Stimulated activated CD4-positive, alpha-beta T cell treated with anti-CD3 and anti-CD28 coated beads, Interleukin-4, amount 100 ng/mL, for 4 hours (primary cell): ENCODE measurements at places on chromosomes 3 and 15.

DNA sequence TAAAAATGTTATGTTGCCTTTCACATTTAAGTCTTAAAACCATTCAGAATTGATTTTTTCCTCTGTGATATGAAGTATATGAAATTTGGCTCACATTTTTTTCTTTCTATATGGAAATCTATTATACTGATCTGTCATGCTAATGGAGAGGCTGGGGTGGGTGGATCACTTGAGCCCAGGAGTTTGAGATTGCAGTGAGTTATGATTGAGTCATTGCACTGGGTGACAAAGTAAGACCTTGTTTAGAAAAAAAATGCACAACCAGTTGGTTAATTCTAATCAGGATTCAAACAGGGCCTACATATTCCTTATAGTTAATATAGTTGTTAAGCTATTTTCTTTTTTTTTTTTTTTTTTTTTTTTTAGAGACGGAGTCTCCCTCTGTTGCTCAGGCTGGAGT lies 230.5 kb downstream of the MFSD1 start:
- DNase-seq: no peak

DNA sequence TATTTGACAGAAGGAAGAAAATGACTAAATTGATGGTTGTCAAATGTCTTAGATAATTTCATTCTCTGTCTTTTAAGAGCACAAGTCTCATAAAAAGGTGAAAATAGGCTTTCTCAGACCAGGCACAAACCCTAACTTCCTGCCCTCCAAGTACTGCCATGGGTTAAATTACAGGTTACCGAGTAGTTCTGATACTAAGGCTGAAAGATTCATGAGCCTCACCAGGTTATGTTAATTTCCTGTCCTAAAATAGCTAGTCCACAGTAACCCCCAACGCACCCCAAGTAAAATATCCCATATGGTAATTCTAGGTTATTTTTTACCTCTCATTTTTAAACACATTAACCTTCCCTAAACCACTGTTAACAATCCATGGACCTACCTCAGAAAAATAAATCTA lies 42.0 kb downstream of the GSK3B start:
- DNase-seq: no peak

GRCh38 chr3:55060896-55061719 lies 133.2 kb upstream of the LRTM1 start:
- DNase-seq: no peak

DNA sequence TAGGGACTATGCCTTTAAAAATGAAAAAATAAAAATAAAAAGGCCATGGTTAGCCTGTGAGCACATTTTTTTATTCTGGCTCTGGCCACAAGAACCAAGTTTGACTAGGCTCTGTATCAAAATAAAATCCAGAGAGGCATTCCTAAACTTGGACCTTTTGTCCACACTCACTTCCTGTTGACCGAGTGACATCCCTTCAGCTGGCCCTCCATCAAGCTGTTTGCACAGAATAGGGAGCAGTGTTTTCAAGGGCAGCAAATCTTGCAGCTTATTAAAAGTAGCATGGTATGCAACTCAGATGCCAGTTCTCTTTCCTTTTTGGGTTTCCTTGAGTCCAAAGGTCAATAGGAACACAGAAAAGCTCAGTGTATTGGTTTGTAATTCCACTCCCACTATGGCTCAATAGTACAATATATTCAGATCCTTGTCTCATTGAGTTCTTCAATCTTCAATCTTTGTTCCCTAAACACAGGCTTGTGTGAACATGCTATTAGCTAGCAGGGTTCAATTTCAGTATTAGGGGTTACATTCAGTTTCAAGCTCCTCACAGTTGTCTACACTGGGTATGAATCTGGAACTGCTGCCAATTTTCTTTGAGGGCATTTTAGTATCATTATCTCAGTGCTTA lies 244.5 kb downstream of the RBMS3 start:
- DNase-seq: no peak

- no peak for DNase-seq
Measured at GRCh38 chr3:94609908-94610307, 547.0 kb downstream of the NSUN3 start.

DNA sequence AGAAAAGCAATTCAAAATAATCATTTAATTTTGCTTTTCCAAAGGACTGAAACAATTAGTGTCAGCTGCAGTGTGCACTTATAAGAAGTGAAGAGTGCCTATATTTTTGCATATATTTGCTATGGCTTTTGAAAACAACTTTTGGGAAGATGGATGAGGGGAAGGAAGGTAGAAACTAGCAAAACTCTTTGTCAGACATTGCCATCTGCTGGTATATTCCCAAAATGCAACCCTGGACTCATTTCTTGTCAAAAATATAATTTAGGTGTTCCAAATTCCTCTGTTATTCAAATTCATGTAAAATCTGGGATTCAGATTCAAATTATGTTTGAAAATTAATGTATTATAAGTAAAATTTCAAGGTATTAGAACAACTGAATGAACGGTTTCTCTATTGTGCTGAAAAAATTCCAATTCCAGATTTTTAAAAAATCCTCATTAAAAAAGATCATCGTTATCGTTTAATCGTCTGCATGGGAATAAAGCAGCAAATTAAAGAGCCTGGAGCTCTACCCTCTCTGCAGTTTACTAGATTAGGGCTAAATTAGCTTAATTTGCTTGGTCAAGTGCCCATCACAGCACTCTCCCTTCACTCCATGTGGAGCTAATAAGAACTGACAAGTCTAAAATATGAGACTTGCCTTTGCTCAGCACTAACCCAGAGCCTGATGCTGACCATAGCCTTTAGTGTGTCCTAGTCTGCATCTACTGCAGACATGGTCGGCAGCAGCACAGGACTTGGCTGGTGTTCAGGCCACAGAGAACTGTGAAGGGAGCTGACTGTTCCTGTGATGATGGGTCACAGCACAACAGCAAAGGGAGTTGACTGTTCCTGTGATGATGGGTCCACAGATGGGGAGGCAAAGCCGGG lies 67.9 kb upstream of the MITF start:
- no peak for DNase-seq

GRCh38 chr15:41281236-41281635 lies 50.2 kb downstream of the CHP1 start:
- no peak for DNase-seq

DNA sequence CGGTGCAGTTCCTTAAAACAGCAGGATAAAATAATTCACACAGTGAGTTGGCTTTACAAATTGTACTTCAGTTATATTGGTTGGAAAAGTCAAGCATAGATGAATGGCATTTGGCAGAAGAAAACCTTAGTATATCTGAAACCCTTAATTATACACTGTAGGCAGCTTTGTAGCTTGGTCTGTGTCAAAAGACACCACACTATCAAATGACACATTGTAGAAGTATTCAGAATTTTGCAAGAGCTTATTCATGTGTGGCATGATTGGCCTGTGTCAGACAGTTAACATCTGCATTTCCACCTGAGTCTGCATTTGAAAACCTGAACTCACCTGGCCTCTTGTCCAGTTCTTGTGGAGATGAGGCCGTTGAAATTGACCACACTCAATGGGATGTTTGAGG lies 13.8 kb downstream of the TMEM266 start:
- no peak for DNase-seq

DNA sequence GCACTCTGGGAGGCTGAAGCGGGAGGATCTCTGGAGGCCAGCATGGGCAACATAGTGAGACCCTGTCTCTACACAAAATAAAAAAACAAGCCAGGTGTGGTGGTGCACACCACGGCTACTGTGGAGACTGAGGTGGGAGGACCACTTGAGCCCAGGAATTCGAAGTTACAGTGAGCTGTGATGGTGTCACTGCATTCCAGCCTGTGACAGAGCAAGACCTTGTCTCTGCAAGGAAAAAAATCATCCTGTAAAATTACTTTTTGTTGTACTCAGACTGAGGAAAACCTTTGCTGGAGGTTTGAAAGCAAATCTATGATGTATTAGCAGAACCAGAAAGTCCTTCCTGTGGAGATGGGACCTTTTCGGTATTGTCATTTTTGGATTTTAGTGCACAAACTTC lies 63.3 kb downstream of the ATP1B3 start:
- no peak for DNase-seq

DNA sequence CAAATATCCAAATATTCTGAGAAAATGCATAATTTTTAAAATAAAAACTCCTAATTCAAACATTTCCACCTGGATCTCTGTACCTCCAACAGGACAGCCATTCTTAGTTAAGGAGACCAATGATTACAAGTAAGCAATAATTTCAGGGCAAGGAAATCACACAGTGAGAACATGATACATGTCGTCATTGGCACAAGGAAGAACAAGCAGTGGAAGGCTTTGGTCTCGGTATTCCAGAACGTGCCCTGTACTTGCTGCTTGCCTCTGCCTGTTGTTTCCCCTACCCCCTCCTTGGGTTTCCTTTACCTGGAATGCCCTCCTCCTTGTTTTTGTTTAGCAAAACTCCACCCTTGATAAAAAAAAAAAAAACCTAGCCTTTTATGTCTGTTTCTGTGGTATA lies 72.8 kb downstream of the PPM1L start:
- no peak for DNase-seq

DNA sequence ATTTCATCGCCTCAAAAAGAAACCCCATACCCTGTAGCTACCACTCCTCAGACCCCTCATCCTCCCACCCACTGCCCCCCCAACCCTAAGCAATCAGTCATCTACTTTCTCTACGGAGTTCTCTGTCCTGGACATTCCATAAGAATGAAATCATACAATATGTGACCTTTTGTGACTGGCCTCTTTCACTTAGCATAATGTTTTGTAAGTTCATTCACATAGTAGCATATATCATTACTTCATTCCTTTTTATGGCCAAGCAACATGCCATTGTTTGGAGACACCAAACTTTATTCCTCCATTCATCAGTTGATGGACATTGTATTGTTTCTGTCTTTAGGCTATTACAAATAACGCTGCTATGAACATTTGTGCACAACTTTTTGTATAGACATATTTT lies 64.2 kb downstream of the TNIK start:
- no peak for DNase-seq

DNA sequence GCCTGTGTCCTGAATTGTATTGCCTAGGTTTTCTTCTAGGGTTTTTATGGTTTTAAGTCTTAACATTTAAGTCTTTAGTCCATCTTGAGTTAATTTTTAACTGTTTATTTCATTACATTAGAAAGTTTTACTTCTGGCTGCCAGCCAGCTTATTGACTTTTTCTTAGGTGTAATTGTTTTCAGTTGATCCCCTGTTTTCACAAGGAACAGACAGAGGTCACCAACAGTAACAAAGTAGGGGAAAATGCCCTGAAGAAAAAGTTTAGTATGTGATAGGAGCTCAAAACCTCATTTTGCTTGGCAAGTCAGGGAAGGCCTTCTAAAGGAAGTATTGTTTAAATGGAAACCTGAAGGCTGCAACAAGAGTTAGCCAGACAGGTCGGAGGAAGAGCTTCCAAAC lies 10.4 kb downstream of the WDR48 start:
- DNase-seq: no peak

DNA sequence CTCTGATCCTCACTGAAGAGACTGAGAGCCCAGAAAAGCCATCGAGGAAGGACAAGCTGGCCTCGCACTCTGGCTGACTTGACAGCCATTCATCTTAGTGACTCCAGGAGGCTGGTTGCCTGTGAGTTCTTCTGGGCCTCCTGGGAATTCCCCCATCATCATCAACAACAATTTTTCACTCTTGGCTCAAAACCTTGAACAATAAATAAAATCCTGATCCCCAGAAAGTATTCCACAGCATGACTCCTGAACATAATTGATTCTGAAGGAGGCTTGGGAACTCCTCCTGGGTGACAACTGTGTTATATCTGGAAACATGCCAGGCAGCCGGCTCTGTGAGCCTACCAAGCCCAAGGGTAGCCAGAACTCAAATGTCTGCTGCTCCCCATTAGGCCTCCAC lies 188.6 kb downstream of the SHQ1 start:
- no peak for DNase-seq

DNA sequence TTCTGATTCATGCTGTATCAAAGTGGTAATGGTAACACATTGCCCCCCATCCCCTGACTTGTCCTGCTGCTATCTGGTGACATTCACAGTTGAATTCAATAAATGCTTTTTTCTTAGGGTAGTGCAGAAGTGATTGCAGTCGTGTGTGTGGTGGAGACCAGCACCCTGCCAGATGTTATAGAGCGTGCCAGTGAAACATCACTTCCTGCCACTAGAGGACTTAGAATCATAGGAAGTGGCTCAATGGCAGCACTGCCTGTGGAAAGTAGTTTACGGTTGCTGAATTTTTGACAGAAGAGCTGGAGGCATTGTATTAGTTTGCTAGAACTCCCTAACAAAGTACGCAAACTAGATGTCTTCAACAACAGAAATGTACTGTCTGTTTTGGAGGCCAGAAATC lies 37.4 kb upstream of the P2RY12 start:
- DNase-seq: no peak

- DNase-seq: no peak
Measured at GRCh38 chr3:42656680-42657610, 3.4 kb downstream of the ZBTB47 start.

DNA sequence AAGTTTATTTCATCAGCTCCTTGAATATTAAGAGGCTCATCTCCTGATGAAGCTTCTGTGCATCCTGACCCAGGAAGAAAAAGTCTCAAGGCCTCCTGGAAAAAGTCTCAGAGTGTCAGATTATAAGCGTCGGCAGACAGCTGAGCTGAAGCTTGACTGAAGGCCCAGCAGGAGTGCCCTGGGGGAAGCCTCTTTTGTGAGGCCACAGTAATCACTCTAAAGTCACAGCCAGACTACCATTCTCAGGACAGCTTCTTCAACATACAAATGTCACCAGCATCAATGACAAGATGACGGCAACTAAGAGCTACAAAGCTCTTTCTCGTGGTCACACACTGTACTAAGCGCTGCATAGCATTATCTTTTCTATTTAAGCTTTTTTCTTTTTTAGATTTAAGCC lies 72.7 kb upstream of the LRRN1 start:
- DNase-seq: no peak

GRCh38 chr15:89455535-89455934 lies 40.8 kb downstream of the RHCG start:
- no peak for DNase-seq

- DNase-seq: no peak
Measured at GRCh38 chr3:12288182-12289129, at the start of gene PPARG. TSS of gene PPARG (plus strand) at chr3:12289070. CDS start at chr3:12379712, 90,642 bp downstream.

DNA sequence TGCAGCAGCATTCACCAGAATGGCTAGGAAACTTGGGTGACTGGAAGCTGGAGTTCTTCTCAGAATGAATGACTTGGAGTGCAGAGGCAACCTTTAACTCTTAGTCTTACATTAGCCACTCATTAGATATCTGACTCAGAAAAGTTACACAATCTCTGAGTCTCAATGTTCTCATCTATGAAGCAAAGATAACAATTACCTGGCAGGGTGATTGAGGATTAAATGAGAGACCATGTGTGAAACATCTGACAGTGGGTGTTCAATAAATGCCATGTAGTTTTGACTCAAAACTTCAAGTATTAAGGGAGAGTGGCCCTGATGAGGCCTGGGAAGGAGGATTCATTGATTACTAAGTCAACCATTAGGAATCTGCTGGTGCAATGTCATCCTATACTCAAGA lies 48.3 kb downstream of the MRPL3 start:
- DNase-seq: no peak

- DNase-seq: no peak
Measured at GRCh38 chr3:114706591-114707232, 412.9 kb downstream of the TIGIT start.

- DNase-seq: no peak
Measured at GRCh38 chr15:66912441-66912840, 153.0 kb upstream of the SMAD3 start.
